ENCODE measurements at places on chromosomes 2 and 18.

DNA sequence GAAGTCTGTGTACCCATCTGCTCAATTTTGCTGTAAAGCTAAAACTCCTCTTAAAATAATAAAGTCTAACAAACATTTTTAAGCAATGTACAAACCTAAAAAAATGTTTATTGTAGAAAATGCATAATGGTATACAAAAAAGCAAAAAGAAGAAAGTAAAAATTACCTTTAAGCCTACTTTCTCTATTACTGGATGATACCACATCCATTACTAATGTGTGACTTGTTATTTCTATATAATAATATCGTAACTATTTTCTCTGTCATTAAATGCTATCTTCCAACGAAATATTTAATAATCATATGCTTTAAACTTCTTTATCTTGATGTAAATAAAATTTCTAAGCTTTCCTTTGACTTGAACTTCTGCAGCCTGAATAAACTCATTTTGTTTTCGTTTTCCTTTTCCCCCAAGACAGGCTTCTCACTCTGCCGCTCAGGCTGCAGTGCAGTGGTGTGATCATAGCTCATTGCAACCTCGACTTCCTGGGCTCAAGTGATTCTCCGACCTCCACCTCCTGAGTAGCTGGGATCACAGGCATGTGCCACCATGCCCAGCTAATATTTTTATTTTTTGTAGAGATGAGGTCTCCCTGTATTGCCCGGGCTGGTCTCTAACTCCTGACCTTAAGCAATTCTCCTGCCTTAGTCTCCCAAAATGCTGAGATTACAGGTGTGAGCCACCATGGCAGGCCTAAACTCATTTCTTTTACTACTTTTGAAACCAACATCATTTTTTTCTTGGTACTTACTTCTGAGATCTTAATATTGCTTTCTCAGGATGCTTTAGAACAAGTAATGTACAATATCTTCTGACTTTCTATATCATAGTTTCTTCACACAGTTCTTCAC is 18.1 kb upstream of the DNAH7 start:
- DNase-seq, result no peak

DNA sequence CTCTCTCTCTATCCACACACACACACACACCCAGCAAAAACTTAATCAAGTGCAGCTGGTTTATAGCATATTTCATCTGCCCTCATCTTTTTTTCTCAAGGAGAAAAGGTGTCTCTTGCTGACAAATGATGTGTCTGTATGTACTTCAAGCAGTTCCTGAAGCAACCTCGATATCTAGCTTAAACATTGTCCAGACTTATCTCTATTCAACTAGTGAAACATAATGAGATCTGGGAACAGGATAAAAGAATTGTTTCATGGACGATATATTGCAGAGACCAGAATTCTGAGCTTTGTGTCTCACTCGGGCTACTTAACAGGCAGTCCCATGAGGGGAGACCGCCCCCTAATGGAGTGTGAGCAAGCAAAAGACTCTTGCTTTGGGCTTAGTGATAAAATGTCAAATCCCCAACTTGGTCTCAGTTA is 929.2 kb upstream of the SOX11 start:
- no peak for DNase-seq

- DNase-seq, result no peak
Measured at GRCh38 chr2:237625216-237625705, 2.1 kb upstream of the LRRFIP1 start.

DNA sequence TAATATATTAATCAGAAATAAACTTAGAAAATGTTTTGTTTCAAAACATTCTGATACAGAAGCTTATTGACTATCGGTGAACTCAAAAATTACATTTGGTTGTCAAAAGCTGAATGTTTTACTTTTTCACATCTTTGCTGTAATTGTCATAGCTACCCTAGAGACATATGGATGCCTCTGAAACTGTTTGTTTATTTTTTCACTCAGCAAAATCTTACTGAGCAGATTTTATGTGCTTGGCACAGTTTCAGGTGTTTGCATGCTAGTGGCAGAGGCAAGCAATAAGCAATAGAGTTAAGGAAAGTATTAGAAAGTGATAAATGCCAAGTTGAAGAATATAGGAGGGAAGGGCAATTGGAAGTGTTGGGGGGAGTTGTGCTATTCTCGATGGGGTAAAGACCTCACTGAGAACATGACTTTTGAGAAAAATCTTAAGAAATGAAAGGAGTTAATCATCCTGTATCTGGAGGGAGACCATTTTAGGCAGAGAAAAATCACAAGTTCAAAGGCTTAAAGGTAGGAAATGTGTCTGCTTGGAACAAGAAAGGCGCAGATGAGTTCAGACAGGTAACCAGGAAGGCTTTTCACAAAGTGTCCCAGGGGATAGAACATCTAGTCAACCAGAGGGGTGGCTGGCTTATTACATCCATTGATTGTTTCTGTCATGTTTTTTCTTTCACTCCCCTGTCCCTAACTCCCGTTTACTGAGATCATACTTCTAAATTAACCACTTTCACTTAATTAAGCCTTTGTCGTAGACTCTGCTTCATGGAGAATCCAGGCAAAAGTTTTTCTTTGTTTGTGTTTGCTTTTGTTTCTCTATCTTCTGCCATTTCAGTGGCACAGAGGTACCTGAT is 27.2 kb upstream of the COBLL1 start:
- DNase-seq, result no peak

- DNase-seq, result no peak
Measured at GRCh38 chr2:131408207-131408606, 44.2 kb upstream of the RAB6D start.
